Testis (tissue), 5 donors: ENCODE measurements at places on chromosomes 13 and 19. TPM values are rescaled to one million over a fixed set of nuclear protein-coding genes. Genes with fewer than 3 reads are reported as not detected.

DNA sequence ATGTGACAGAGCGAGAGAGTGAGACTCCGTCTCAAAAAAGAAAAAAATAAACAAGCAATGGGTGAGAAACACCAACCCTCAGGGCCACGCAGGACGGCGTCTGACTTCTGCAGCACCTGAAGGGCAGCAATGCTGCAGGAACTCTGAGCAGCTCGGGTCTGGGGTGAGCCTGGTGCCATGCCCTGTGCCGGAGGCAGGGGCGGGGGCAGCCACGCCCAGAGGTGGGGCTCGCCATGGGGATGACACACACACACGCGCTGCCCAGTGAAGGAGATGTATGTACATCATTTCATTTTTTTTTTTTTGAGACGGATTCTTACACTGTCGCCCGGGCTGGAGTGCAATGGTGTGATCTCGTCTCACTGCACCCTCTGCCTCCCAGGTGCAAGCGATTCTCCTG is 24.3 kb downstream of the GPX4 start:
- no peaks in the 10 kb centered on the region for H3K27me3 ChIP-seq
- no peak for DNase-seq
- peaks cover 22% of the 10 kb centered on the region for H3K4me1 ChIP-seq
- no peak overlapping the region for H3K4me3 ChIP-seq
- H3K27ac ChIP-seq = no peak overlapping the region

DNA sequence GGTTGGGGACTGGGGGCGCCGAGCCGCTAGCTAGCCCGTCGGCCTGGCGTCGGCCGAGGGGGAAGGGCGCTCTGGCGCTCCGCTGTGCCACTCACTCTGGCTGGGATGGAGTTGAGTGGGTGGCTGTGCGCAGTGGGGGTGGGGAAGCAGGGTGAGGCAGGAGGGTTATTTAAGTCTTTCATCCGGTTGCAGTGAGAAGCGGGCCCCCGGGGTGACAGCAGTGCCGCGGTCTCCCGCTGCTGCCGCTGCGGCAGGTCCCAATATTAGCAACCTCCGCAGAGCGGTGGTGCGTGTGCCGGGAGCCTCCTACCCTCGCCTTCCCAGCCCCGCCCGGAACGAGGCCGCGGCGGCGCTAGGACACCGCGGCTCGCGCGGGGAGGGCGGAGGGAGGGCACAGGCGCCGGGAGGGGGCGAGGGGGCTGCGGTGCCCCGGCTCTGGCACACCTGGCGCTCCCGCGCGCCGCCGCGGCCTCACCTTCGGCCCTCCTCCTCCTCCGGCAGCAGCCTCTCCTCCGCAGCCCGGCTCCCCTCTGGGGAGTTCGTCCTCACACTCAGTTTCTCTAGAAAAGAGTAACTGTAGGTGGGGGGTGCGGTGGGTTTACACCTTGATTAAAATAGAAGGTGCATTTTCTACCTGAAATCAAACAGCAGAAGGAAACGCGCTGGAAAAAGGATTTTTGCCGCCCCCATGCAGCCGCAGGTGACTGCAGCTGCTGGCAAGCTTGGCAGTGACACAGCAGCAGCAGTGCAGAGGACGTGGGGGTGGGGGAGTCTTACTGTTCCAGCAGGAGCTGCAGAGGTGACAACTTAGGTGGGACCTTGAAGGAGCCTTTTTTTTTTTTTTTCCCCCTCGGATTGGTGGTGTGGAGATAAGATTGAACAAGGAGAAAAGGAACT is 4.5 kb downstream of the FGF9 start:
- H3K4me1 ChIP-seq = peaks cover 7% of the 10 kb centered on the region
- H3K27me3 ChIP-seq = no peaks in the 10 kb centered on the region
- peak overlapping the region; percentile 64 for H3K4me3 ChIP-seq
- DNase-seq = peak; percentile 27

DNA sequence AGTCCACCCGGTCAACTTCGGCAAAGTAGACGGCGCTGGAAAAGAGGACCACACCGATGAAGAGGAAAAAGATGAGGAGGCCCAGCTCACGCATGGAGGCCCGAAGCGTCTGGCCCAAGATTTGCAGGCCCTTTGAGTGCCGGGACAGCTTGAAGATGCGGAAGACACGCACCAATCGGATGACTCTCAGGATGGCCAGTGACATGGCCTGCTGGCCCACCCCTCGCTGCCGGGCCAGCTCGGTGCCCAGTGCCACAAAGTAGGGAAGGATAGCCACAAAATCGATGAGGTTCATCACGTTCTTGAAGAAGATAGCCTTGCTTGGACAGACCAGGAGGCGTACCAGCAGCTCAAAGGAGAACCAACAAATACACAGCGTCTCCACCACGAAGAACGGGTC is 2.1 kb downstream of the KCNA7 start:
- no peak overlapping the region for H3K27ac ChIP-seq
- H3K4me3 ChIP-seq = no peak overlapping the region
- DNase-seq = no peak
- H3K27me3 ChIP-seq = no peaks in the 10 kb centered on the region

- H3K27ac ChIP-seq = no peak overlapping the region
- H3K4me1 ChIP-seq = no peaks in the 10 kb centered on the region
- no peaks in the 10 kb centered on the region for H3K27me3 ChIP-seq
- no peak for DNase-seq
- no peak overlapping the region for H3K4me3 ChIP-seq
Measured at GRCh38 chr13:26517936-26518335, 39.5 kb upstream of the WASF3 start.

GRCh38 chr13:98719527-98720250 is 32.8 kb downstream of the SLC15A1 start:
- no peaks in the 10 kb centered on the region for H3K4me1 ChIP-seq
- no peak overlapping the region for H3K27ac ChIP-seq
- no peaks in the 10 kb centered on the region for H3K36me3 ChIP-seq
- no peak for DNase-seq
- H3K27me3 ChIP-seq = no peaks in the 10 kb centered on the region

DNA sequence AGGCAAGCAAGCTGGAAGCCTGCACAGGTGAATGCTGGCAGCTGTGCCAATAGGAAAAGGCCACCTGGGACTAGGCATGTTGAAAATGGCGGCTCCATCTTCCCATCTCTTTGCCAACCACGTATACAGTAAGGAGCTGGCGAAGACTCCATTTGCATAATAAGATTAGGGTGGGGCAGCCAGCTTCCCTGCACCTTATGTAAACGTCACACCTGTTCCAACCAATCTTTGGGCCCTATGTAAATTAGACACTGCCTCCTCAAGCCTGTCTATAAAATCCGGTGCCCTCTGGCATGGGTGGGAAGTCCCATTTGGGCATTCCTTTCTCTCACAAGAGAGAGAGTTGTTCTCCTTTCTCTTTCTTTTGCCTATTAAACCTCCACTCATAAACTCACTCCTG is 16.8 kb downstream of the ADGRE2 start:
- no peaks in the 10 kb centered on the region for H3K36me3 ChIP-seq
- no peaks in the 10 kb centered on the region for H3K27me3 ChIP-seq
- DNase-seq = no peak
- no peak overlapping the region for H3K4me3 ChIP-seq
- no peak overlapping the region for H3K27ac ChIP-seq
- no peaks in the 10 kb centered on the region for H3K4me1 ChIP-seq

DNA sequence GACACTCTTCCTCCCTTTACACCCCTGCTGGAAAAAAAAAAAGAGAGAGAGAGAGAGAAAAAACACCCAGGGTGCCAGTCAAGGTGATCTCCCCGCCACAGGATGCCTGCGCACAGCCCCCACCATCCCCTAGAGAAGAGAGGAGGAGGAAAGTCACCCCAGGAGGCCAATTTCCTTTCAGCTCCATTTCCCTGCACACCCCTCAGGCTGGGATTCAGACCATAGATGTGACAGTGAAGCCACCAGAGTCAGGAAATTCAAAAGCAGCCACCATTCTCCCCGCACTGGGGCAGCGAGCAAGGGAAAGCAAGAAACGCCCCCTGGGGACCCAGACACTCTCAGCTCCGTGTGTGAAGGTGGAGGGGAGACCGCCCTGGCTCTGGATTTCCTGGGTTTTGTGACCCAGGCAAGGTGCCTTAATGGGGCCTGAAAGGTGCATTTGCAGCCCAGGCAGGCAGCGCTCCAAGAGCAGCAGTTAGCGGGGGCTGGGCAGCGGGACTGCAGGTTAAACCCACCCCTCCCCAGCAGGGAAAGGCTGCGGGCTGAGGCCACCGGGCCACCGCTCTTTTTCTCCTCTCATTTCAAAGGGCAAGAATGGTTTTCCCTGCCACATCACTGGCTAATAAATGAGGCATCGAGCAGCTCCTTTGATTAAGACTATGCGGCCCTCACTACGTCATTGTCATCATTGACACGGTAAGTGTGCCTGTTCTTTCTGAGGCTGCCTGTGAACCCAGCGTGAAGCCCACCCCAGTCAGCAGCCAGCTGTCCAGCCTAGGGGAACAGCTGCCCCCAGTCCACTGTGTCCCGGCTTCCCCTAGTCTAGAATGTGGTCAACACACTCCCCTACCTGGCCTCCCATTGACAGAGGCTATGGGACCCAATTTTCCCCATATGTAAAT is 83.8 kb upstream of the TM9SF2 start:
- H3K4me1 ChIP-seq = peaks cover 27% of the 10 kb centered on the region
- peak; percentile 12 for DNase-seq
- no peaks in the 10 kb centered on the region for H3K36me3 ChIP-seq

DNA sequence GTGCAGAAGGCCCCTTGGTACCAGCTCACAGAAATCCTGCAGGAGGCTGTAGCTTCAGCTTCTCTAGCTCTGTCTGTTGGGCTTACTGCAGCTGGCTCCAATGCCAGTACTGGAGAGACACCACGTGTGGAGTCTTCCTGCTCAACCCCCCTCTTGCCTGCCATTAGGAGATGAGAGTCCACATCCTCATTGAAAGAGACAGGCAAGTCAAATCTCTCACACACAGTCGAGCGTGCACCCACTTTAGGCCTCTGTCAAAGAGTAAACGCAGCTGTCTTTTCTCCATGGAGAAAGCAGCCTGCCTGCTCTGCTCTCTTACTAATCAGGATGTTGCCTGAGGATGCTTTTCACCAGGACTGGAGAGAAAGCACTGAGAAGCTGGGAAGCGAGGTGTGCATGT is 523.0 kb upstream of the NBEA start:
- no peaks in the 10 kb centered on the region for H3K36me3 ChIP-seq
- DNase-seq = no peak
- no peaks in the 10 kb centered on the region for H3K4me1 ChIP-seq

DNA sequence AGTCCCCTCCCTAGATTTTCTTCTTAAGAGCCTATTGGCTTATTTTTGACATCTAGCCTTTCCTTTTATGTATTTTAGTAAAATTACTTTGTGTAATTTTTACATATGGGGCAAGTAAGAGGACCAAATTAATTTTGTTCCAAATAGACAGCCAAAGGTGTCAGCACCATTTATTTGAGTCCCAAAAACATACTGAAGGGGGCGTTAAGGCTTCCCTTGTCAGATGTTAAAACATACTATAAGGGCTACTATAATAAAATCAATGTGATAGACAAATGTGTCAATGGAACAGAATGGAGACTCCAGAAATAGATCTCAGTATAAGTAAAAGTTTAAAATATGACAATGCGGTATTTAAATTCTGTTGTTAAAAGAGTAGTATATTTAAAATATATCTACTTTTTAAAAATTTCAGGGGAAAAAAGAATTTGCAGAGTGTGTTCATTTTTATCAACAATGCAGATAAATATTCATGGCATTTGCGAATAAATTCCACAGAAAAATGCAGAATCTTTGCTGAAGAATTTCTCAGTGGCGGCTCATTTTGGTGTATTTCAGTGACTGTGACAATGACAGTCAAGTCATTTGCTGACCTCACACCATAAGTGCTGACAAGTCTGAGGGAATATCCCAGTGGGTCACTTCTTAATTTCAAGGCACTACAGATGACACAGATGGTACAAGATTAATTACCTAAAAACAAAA is 133.7 kb downstream of the MTUS2 start:
- H3K4me1 ChIP-seq = no peaks in the 10 kb centered on the region
- H3K4me3 ChIP-seq = no peak overlapping the region
- no peaks in the 10 kb centered on the region for H3K36me3 ChIP-seq

- H3K27ac ChIP-seq = no peak overlapping the region
- no peaks in the 10 kb centered on the region for H3K4me1 ChIP-seq
- H3K27me3 ChIP-seq = no peaks in the 10 kb centered on the region
- H3K4me3 ChIP-seq = no peak overlapping the region
- peak; percentile 78 for DNase-seq
Measured at GRCh38 chr13:72643311-72643989, 84.0 kb downstream of the MZT1 start.

GRCh38 chr19:37867831-37868230 is 38.6 kb downstream of the WDR87 start:
- DNase-seq = no peak
- H3K36me3 ChIP-seq = no peaks in the 10 kb centered on the region
- no peak overlapping the region for H3K27ac ChIP-seq
- H3K27me3 ChIP-seq = no peaks in the 10 kb centered on the region

DNA sequence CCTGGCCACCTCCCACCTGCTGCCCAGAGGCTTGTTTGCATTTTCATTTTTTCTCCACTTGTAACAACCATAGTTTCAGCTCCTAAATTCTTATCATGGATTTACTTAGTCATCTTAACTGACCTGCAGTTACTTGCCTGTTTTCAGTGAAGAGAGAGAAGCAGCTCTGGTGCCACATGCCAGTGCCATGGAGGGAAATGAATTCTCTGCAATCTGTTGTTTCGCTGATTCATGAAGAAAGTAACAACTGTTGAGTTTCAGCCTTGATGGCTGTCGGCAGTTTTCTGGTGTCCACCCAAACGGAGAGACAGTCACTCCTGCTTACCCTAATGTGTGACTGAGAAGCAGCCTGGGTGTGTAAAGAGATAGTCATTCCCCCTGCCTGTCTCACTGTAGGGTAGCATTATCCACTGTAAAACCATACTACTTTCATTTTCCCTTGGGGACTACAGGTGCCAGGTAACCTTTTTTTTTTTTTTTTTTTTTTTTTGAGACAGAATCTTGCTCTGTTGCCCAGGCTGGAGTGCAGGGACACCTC is 116.1 kb downstream of the DNAJC3 start:
- no peak for DNase-seq
- no peaks in the 10 kb centered on the region for H3K36me3 ChIP-seq
- H3K4me3 ChIP-seq = no peak overlapping the region
- no peak overlapping the region for H3K27ac ChIP-seq
- no peaks in the 10 kb centered on the region for H3K27me3 ChIP-seq

Gene BEST2
- total RNA-seq = 0.87 TPM

Gene GRWD1
- 35.2 TPM for total RNA-seq

Gene DCT
- 2.7 TPM for total RNA-seq

Gene BRSK1
- total RNA-seq = 14.9 TPM

Gene SELENOV
- total RNA-seq = 10.8 TPM

Gene DACT3
- 30.6 TPM for total RNA-seq

Gene CCNE1
- 16.3 TPM for total RNA-seq

Gene VSTM1
- not detected for total RNA-seq

Gene GGACT
- 18.9 TPM for total RNA-seq

Gene CYP2S1
- total RNA-seq = 2.0 TPM

Gene PRTN3
- 1.0 TPM for total RNA-seq

Gene CRX
- total RNA-seq = 0.55 TPM

Gene PBX4
- total RNA-seq = 28.3 TPM
